ENCODE measurements at places on chromosomes 3 and 15.

DNA sequence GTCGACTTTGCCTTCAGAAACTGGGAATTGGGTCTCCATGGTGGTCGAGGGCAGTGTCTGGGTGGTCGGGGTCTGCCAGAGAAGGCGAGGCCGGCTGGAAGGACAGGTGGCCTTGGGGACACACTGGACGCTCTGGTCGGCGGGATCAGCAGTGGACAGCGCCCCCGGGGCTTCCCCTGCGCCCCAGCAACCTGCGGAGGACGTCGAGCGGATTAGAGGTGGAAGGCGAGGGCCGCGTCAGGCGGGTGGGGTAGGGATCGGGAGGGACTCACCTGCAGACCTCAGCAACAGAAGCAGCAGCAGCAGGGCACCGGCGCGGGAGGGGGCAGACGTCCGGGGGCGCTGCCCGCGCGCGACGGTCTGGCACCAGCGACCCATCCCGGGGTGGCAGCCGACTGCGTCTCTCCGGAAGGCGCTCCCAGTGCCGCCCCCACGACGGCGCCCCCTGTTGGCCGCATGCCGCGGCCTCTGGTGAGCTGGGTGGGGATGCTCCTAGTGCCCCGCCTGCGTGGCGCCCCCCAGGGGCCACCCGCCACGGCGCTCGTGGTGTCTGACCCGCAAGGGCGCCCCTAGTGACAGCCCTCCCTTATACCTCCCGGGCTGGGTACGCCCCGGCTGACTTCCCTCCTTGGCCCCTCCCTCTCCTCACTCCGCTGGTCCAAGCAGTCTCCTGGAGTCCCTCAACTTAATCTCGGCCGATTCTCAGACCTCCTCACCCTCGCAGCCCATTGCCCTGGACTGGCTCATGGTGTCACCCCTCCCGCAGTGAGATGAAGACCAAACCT is at the start of gene PRSS50:
Gene PRSS50, minus strand, starts transcription at position 423 of the 785 bp plus-strand sequence. Its CDS starts 45 bp downstream, at position 378.
- DNase-seq = peak; percentile 34

DNA sequence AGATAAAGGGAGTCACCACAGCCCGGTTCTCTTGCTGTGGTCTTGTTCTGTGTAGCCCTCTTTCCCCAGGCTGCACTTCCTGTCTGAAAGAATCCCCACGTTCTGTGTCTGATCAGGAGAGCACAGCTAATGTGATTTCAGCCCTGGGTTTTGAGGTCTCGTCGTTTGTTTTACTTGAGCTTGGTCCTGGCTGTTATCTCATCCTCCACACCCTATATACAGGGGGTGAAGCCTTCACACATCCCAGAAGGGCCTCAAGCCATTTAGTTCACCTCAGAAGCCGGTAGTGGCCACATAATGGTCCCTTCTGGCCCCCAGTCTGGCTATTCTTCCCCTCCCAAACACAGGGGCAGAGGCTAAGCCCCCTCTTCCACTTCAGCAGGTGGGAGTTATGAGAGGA is 115.6 kb downstream of the PDE8A start:
- DNase-seq = no peak

- DNase-seq = no peak
Measured at GRCh38 chr3:81339040-81339845, 422.2 kb downstream of the GBE1 start.

DNA sequence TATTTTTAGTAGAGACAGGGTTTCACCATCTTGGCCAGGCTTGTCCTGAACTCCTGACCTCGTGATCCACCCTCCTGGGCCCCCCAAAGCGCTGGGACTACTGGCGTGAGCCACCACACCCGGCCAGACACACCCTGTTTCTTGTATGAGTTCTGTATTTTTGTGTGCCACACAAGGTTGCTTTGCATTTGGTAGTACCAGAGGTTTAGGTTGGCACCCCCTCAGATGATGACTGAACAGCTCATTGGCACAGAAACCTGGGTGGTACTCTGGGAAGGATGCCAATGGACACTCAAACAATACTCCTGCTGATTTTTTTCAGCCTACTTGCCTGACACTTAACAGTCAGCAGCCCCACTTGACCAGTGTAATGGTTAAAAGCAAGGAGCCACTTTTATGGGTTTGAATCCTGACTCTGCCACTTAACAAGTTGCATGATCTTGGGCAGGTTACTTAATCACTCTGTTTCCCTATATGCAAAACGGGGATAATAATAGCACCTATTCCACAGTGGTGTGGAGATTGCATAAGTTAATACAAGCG is 39.2 kb upstream of the BCL2A1 start:
- no peak for DNase-seq

GRCh38 chr3:179723617-179724016 is 70.8 kb downstream of the USP13 start:
- no peak for DNase-seq

DNA sequence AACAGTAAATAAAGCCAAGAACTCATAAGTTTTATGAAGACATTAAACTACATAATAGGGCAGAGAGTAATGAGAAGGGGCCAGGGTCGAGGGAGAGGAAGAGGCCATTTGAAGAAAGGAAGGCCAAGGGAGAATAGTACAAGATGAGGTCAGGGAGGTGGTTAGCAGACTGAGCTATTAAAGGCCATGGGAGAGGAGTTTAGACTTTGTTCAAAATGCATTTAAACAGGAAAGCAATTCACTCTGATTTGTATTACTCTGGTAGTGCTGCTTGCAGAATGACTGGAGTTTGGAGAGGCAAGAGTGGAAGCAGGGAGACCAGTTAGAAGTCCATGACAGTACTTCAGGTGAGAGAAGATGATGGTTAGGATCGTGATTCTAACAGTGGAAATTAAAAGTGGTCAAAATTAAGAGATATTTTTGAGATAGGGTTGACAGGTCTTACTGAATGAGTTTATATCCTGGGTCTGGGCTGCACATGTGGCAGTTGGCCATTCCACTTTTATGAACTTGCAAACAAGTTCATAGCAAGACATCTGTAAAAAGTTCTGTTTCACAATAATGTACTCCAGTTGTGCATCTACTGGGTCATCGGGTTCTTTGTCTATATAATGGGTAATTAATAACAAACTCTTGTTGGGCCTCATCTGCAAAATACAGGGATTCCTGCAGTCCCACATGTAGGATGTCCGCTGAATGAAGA is 16.3 kb downstream of the PPP2R3A start:
- DNase-seq = no peak

GRCh38 chr3:52025453-52025852 is 29.8 kb upstream of the RPL29 start:
- no peak for DNase-seq
